ENCODE measurements at places on chromosomes 13 and 19.

- no peak for DNase-seq
Observed at GRCh38 chr19:7701654-7702457, at the start of gene FCER2. Gene FCER2 (minus strand): TSS chr19:7702131. CDS start chr19:7699760, 2,371 bp downstream.

- no peak for DNase-seq
Observed at GRCh38 chr13:44668688-44669087, 92.6 kb upstream of the TSC22D1 start.

- DNase-seq = no peak
Observed at GRCh38 chr13:29162638-29163235, 342.6 kb downstream of the MTUS2 start.

DNA sequence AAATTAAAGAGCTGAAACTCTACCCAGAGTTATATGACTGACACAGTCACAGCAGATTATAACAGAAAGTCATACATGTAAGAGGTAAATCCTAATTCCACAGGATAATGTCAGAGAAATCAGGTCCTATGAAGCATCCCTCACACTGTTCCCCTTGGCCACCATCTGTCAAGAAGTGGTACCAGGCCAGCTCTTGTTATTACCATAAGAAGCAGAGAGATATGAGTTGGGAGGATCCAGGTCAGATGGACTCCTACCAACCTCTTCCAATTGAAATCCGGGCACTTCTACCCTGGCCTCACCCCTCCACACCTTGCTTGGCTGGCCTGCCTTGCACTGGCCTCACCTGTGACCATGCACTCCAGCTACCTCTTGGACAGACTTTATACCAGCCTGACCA, 353.2 kb downstream of the DNAJC15 start:
- no peak for DNase-seq

GRCh38 chr13:49112782-49113525, 107.2 kb upstream of the MLNR start:
- DNase-seq = no peak

DNA sequence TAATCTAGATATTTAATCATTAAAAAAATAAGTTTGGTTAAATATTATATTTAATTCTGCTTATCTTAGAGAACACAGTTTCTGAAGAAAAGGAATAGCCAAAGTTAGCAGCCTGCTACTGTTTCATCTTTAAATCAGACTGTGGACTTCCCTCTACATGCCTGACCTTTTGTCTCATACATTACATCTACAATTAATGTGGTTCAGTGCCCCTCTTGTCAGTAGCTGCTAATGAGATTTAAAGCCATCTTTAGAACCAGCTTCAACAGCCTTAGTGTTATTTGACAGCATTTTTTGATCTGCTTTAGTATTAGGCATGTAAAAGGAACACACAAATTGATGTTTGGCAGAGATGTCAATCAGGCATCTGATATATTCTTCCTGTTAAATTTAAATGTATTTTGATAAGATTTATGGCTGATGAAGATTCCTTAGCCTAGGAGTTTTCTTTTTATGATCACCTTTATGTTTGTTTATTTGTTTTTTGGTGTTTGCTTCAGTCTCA, 1925.8 kb upstream of the PRR20A start:
- DNase-seq = no peak

GRCh38 chr19:55766466-55766865, 2.5 kb upstream of the RFPL4AL1 start:
- no peak for DNase-seq

DNA sequence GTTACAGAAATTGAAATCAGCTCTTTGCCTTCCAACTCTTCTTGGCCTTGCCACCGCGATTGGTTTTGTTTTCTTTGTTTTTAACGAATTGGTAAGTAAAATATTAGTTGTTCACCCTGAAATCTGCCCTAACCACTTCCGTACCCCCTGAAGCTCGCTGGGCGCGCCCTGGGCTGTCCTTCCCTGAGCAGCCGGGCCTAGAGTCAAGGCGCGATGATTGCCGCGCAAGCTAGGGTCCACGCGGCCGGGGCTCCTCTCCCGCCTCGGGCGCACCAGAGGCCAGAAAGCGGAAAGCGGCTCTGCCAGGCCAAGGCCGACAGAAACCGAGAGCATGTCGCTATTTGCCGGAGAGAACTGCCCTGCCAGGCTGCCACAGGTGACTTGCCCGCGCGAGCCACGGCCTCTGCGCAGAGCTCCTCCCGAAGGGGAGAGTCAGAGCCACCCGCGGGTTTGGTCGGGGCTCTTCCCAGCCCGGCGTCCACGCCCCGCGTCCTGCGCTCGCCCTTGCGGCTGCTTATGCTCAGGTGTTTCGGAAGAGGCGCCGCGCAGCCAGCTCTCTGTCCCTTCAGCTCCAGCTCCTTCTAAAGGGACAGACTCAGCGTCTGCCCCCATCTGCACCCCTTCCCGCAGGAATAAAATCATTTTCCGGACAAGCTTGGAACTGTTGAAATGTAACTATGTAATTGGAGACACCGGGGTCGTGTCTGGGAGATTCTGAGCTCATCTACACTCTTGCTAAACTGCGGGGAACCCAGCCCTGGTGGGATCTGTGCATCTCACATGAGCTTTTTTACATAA, 6.6 kb upstream of the CDX2 start:
- DNase-seq = no peak

DNA sequence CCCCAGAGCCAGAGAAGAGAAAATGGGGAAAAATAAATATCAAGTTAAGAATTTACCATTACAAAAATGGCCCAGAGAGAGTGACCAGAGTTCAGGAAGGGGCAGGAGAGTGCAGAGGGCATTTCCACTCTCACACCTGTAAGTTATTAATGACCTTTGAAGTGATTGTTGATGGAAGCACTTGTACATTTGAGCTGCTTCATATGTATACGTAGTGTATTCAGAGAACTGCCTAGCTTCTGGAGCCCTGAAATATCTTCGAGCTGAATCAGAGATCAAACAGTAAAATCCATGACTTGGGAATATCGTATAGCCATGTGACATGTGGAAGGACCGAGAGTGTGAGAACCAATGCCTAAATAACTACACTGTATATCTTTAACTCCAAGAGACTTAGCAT, 49.2 kb upstream of the PCCA start:
- no peak for DNase-seq

DNA sequence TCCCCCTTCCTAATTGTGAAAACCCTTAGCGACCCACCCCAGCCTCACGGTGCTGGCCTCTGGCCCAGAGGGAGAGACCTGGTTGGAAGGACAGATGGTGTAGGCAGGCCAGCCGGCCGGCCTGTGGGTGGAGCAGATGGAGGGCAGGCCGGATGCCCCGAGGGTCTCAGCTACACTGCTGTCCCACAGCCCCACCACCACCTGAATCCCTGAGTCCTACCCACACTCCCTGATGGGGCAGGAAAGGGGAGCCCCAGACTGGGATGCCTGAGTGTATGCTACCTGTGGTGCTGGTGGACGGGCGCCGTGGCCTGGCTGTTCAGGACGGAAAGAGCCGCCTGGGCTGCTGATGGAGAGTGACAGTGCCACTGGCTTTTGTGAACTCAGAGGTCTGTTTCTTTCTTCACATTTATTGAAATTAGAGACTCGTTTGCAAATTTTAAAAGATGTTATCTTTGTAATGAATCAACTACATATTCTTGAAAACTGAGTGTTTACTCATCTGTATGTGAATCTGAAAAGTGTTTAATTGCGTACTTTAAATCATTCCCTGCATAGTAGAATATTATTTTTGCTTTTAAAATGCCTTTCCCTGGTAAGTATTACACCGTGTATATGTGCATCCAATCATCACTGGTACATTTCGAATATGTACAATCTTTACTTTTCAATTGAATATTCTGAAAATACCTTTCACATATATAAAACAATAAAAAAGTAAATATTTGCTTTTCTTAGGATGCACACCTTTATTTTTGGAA, 35.7 kb downstream of the TFDP1 start:
- DNase-seq = no peak

GRCh38 chr13:34570698-34571353, 371.2 kb upstream of the NBEA start:
- no peak for DNase-seq

- DNase-seq = no peak
Observed at GRCh38 chr13:85497652-85498051, 301.6 kb downstream of the SLITRK6 start.

DNA sequence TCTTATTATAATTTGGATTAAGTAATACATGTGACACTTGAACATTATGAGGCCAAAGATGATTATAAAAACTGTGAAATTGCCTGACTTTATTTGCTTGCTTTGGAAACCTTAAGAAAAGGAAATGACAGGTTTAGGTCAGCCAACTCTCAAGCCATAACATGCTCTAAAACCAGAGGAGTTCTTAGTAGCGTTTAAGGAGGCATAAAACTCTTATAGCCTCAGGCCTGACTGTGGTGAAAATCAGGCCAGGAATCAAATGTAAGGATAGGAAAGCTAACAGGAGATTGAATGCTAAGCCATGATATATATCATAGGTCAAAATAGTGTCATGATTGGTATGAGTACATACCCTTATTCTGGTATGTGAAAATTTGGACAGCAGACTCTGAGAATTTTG, 1142.4 kb upstream of the MIR17HG start:
- DNase-seq = no peak

DNA sequence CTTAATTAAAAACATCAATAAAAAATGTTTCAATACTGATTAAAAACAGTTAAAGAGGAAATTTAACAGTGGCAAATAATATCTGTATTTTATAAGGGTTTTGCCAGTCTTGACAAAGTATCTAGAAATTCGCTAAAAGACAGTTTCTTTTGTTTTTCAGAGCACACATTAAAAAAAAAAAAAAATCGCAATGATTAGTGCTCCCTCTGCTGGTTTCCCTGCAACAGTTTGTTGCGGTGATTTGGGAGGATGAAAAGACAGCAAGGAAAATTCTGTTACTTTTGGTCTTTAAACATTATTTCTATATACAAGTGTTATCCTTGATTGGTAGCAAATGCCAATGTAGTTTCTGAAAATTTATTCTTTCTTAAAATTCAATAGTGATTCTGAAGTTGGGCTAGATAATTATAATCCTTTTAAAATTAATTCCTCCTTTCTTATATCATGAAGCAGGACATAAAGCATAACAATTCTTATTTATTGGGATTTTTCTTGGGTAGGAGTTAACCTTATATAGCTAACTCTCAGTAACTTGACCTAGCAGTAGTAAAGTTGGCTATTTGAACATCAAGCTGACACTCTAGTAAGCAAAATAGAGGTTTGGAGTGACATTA, 23.1 kb upstream of the SPRY2 start:
- no peak for DNase-seq

GRCh38 chr13:111895896-111896821, 170.8 kb upstream of the SOX1 start:
- DNase-seq = no peak

- DNase-seq = no peak
Observed at GRCh38 chr13:46662690-46663089, 109.7 kb downstream of the LRCH1 start.

- no peak for DNase-seq
Observed at GRCh38 chr19:27671876-27672275, 1541.1 kb downstream of the UQCRFS1 start.

- DNase-seq = no peak
Observed at GRCh38 chr13:96431044-96431581, 341.2 kb downstream of the HS6ST3 start.

Data from CD4-positive, alpha-beta T cell treated with Interleukin-1 beta for 1 hour (primary cell).